Stimulated activated naive CD4-positive, alpha-beta T cell (primary cell): ENCODE measurements at places on chromosomes 4 and X.

GRCh38 chr4:175882891-175883290 lies 70.8 kb upstream of the GPM6A start:
- DNase-seq: no peak

DNA sequence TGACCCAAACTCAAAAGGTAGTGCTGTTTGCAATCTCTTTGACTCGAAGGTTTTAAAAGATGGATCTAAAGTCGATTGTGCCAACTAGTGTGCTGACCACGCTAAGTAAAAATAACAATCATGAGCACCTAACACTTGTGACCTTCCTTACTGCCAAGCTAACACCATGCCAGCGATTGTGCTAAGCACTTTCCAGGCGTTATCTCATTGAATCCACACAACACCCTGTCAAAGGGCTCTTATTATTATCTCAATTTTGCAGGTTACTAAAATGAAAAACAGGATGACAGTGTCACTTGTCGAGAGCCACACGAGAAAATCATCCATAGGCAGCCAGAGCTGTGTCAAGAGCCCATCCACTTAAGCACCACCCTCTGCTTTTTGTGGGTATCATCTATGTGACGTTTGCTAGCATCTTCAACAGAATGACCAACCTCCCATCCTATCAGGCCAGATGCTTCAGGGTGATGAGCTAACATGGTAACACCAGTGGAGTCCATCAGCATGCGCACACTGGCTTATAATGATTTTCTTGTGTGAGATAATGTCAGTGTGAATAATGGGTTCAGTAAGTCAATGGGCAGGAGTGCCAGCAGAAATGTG lies 893 bp upstream of the GAB3 start:
- DNase-seq: no peak

DNA sequence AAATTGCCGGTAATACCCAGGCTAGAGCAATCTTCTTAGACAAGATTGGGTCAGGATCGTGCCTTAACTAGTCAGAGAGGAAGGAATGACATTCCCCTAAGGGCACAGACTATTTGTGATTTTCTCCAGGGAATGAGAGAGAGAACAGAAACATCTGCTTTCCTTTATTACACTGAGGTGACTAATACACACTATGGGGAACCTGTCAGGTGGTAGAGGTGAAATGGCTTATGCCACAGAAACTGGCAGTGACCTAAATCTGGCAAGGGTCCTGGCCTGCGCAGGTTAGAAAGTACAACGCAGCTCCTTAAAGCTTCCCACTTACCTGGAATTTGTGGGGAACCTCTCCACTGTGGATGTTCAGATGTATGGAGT lies 16.6 kb upstream of the HPGD start:
- DNase-seq: no peak

DNA sequence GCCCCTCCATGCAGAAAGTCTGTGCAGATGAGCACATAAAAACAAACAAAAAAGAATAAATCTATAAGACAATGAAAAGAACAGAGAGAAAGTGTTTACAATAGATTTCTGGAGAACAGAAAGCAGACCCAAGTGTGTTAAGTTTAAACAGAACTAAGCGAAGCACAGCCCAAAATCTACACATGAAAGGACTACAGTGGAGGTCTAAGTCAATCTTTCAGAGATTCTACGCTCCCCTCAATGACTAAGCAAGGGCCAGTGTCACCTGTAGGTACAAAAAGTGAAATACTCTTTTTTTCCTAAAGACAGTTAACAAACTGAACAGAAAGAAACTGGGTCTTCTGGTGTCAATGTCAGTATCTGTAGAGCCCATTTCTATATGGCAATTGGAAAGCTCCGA lies 18.2 kb downstream of the CLOCK start:
- DNase-seq: no peak

- DNase-seq: no peak
These were observed 13.5 kb downstream of the AFF1 start for GRCh38 chr4:86948276-86948675.

DNA sequence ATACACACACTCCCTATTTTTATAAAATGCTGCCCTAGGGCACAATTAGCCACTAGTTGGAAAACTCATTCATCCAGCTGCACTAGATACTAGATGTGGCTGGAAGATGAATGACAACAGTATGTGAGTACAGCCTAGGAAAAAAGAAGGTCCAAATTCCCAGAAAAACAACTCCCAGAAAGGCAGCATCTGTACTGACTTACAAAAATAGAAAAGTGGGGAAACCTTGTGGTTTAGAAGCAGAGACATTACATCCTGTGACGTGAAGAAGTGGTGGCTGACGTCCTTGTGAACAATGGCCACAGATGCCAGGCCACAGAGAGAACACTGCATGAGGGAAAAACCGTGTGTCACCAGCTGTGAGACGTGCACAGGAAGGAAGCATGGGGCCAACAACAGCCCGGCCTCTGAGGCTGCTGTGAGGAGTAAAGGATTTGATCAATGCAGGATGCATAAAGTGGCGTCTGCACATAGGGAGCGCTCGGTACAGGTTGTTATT lies 81.2 kb downstream of the SPRY1 start:
- DNase-seq: no peak

- DNase-seq: no peak
These were observed 68.1 kb downstream of the MTMR1 start for GRCh38 chrX:150761176-150761818.

DNA sequence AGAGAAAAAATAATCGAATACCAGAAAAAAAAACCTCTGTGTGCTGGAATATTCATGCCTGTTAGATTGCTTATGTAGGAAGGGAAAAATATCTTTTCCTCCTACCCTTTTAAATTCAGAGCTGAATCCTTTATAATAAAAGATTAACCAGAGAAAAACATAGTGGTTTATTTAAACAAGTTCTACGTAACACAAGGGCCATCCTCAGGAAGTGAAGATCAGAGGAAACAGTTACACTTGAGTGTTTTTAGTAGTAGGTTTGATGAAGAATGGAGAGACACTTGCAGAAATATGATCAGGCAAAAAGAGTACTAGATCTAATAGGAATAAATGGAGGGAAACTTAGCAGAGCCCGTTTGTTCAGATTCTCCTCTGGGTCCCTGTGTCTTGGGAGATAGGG lies 66.3 kb downstream of the TMEM156 start:
- no peak for DNase-seq

DNA sequence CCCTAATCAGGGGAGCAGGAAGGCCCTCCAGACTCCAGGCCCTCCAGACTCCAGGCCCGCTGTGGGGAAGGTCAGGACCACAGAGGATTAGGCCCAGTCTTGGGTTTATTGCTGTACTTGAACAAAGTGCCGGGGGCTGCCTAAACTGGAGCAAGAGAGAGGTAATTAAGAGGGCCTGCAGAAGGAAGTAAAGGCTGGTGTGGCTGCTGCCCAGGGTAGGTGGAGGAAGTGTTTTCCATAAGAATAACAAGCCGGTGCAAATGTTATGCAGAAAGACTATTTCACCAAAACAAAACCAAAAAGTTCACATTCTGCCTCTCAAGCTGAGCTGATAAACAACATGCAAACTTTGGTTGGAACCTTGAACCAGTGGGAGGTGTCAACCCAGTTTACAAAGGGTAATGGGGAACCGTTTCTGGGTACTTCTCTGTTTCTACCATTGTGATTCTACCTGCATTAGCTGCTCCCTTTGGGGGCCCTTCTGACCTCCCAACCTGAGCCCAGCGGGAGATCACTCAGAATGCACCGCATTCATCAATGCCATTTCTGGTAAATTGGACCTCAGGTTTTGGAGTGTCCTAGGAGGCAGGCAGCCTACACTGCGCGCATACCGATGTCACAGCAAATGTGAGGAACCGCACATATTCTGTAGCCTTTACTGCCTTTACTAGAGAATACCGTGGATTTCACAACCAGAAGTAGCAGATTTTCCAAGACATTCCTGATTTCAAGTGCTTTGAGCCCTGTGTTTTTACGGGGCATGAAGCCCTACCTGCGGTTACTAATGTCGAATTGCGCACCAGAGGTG lies 59.7 kb upstream of the BCOR start:
- no peak for DNase-seq
